ENCODE measurements at places on chromosomes 5 and 9.

DNA sequence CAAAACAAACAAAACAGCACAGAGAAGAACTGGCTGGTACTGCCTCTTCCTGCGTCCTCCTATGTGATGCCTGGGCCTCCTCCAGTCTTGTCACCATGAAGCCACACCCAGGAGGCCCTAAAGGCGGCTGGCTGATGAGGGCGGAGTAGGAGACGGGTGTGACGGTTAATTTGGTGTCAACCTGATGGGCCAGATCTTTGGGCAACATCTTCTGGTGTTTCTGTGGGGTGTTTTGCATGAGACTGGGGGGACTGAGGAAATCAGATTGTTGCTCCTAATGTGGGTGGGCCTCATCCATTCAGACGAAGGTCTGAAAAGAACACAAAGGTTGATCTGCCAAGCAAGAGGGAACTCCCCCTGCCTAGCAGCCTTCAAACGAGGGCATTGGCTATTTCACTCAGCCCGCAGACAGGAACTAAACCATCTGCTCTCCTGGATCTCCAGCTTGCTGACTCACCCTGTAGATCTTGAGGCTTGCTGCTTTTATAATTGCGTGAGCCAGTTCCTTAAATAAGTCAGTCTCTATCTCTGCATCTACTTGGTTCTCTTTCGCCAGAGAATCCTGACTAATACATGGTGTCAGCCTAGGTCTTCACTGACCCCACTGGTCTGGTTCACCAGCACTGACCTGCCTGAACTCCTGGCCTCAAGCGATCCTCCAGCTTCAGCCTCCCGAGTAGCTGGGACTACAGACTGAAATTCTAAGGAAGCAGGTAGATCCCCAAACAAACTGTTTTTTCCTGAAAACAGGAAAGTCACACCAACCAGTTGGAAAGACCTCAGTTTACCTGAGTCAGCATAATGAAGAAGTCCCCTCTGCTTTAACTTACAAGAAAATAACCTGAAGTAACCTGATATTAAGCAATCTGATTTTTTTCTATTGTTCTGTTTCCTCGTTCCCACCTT lies 12.8 kb upstream of the ZFP62 start:
- H3K4me3 ChIP-seq: no peak overlapping the region
- H3K27ac ChIP-seq: no peak overlapping the region
- no peaks in the 10 kb centered on the region for H3K4me1 ChIP-seq
- H3K27me3 ChIP-seq: no peaks in the 10 kb centered on the region
- DNase-seq: peak; percentile 21

- no peak overlapping the region for H3K4me3 ChIP-seq
- H3K36me3 ChIP-seq: no peaks in the 10 kb centered on the region
- no peak for DNase-seq
- H3K4me1 ChIP-seq: no peaks in the 10 kb centered on the region
- no peak overlapping the region for H3K27ac ChIP-seq
Measured at GRCh38 chr9:111961009-111961408, 64.4 kb downstream of the UGCG start.

GRCh38 chr9:100308965-100309564 lies 43.7 kb downstream of the TEX10 start:
- H3K36me3 ChIP-seq: no peaks in the 10 kb centered on the region
- DNase-seq: no peak
- H3K27me3 ChIP-seq: no peaks in the 10 kb centered on the region
- no peak overlapping the region for H3K27ac ChIP-seq
- H3K4me1 ChIP-seq: no peaks in the 10 kb centered on the region

DNA sequence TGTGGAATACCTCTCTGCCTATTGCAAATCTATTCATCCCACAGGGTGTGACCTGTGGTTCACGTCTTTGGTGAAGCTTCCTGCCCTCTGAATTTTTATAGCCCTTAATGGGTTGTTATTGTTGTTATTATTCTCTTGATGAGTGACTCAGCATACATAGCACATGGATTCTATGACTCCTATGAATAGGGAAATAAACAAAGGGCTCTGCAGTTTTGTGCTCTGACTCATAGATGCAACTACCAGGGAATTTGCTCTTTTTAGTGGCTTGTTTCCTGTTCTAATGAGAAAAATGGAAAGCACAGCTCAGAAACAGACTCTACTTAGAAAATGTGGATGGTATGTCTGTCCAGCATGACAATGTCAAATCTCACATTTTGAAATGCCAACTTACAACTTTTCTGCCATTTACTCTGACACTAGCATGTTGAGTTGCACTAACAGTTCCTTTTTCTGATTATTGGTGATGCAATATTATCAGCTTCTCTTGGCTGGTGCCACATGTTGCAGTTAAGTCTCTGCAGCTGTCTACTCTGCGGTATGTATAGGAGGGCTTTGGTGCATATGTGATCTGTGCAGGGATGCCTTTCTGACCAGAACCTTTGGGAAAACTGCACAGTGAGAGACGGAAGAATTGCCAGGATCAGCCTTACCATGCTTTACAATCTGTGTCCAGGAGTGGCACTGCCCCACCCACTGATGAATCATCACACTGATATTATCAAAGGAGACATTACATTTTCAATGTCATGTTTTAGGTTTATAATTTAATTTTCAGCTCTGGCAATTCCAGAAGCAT lies 996.4 kb upstream of the WWC1 start:
- H3K4me3 ChIP-seq: no peak overlapping the region
- DNase-seq: peak; percentile 83
- H3K27ac ChIP-seq: peak overlapping the region; percentile 50
- no peaks in the 10 kb centered on the region for H3K27me3 ChIP-seq
- H3K36me3 ChIP-seq: no peaks in the 10 kb centered on the region

GRCh38 chr5:36552651-36553393 lies 53.6 kb upstream of the SLC1A3 start:
- no peaks in the 10 kb centered on the region for H3K36me3 ChIP-seq
- DNase-seq: peak; percentile 95
- H3K4me3 ChIP-seq: no peak overlapping the region
- no peaks in the 10 kb centered on the region for H3K27me3 ChIP-seq
- H3K27ac ChIP-seq: no peak overlapping the region
